ENCODE measurements at places on chromosomes 13 and 19.

DNA sequence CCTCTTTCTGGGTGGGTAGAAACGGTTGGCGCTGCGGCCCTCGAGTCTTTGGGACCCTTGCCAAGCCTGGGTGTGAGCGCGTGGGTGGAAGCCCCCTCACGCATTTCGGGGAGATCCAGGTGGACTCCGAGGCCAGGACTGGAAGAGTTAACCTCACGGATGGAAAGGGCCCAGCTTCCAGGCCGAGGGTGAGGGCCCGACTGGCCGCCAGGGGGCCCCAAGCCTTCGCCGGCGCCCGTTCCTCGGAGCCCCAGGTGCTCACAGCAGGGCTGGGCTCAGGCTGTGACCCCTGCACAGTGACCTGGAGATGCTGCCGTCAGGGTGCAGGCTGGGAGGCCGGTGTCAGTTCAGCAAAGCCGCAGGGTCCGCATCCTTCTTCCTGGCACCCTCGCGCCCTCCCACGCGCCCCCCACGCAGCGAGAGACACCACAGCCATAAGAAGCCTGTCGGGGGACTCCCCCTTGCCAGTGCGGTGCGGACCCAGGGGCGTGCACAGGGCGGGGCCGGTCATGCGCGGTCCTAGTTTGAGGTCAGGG is 34.2 kb upstream of the TMEM255B start:
- peak; percentile 33 for DNase-seq

GRCh38 chr13:46618694-46619254 is 65.8 kb downstream of the LRCH1 start:
- no peak for DNase-seq

- DNase-seq, result no peak
Observed at GRCh38 chr13:68439817-68440216, 1209.7 kb upstream of the PCDH9 start.

GRCh38 chr13:94999871-95000270 is 287.5 kb upstream of the SOX21 start:
- DNase-seq, result no peak

- no peak for DNase-seq
Observed at GRCh38 chr13:113816254-113816929, 47.5 kb downstream of the GAS6 start.

DNA sequence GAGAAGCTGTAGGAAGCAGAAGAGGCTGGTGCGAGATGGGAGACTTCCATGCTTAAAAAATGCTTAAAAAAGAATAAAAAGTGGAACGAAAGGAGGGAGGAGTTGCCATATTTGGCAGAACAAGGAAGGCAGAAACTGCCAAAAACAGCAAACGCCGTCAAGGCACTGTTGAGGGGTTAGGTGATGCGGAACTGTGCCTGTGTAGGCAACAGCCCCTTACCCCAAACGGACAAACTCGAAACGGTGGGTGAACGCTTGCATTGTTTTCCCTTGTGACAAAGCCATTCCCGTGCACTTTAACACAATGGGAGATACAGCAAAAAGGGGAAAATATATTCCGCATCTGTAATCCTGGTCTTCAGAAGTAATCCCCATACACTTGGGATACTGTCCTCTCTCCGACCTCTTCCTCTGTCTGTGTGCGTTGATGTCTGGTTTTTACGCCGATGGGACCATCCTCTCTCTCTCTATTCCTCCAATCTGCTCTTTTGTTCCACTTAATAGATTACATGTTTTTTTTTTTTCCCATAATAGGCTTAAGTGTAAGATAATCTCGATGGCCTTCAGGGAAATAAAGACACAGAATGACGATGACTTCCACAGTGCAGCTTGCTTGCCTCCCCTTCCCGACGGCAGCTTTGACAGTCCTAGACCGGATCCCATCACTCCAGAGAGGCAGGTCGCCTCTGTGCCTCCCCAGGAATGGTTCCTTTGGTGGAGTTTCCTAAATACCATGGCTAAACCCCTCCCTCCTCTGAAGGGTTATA is 132.7 kb upstream of the RNF113B start:
- no peak for DNase-seq

DNA sequence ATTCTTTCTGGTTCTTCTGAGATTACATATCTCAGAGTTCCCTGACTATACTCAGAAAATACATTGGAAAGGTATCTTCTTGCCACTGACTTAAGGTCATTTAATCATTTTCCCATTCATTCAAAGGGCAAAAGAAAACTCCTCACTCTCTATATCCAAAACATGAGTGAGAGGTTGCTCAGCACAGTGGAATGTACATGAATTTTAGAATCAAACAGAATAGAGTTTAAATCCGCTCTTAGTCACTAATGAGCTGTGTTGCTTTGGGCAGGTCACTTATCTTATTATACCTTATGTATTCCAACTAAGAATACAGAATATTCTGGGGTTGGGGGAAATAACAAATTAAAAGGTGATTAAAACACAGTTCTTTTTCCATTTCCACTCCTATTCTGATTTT is 452.6 kb upstream of the KLF12 start:
- DNase-seq, result no peak

GRCh38 chr13:79674765-79675515 is 194.0 kb downstream of the NDFIP2 start:
- DNase-seq, result no peak

- DNase-seq, result no peak
Observed at GRCh38 chr13:30112602-30113435, 194.5 kb downstream of the KATNAL1 start.

DNA sequence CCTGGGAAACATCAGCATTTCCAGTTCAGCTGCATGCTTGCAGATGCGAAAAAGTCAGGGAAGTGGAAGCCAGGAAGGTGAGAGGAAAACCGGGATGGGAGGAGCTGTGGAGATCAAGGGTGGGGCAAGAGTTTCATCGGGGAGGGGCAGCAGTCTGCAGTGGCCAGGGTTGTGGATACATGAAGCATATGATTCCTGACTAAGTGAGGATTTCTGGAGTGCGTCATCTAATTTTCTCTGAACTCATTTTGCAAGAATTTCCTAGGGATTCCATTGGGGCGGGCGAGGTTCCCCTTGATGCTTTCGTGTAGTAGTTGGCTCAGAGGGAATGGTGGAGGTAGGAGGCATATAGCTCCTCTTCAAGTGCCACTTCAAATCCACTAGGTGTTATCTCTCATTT is 344.1 kb upstream of the TMTC4 start:
- no peak for DNase-seq

GRCh38 chr19:14072535-14073260 is at the start of gene MISP3:
TSS of gene MISP3 (plus strand) at chr19:14072786. CDS start at chr19:14073310, 524 bp downstream.
- no peak for DNase-seq

DNA sequence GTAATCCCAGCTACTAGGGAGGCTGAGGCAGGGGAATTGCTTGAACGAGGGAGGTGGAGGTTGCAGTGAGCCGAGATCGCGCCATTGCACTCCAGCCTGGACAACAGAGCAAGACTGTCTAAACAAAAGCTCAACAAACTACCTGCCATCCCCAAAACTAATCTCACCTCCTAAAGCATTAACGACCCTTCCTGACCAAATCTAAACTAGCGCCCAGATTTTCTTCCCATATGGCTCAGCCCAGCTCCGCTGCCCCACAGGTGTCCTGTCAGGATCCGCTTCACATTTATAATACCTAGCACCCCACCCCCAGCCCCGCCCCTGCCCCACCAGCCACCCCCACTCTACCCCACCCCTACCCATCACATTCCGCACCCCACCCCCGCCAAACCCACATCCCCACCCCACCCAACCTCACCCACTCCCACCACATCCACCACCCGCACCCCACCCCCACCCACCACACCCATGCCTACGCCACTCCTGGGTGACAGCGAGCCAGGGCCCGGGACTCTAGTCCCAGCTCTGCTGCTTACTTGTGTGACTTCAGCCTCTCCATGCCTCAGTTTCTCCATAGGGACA is 599 bp downstream of the C19orf12 start:
- DNase-seq, result no peak

- DNase-seq, result no peak
Observed at GRCh38 chr13:106373304-106373988, 162.0 kb downstream of the EFNB2 start.

- DNase-seq, result no peak
Observed at GRCh38 chr13:21231426-21231940, 55.0 kb downstream of the MRPL57 start.
